Cerebellar cortex (tissue), 1 donor: ENCODE measurements at places on chromosomes 6 and 20.

GRCh38 chr6:161918109-161918531, 644.3 kb upstream of the AGPAT4 start:
- no peak for DNase-seq

GRCh38 chr20:62054451-62054953, 11.2 kb downstream of the TAF4 start:
- no peak for DNase-seq

GRCh38 chr20:23880417-23880816, 869 bp upstream of the CST5 start:
- no peak for DNase-seq

DNA sequence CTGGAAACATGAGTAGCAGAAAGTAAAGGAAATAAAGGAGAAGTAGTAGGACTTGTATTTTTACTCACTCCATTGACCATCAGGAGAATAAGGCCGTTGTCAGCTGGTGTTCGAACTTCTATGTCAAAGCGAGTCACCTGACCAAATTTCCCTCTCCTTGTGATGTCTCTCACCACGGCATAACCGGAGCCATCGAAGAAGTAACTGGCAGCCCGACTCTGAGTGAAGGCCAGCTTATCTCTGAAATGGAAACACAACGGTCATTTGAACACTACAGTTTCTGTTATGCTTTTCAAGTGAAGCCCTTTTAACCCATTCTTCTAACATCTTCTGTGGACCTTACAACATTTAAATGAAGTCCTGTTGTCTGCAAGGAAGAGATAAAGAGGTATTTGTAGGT, 51.7 kb downstream of the FAM229B start:
- no peak for DNase-seq

- peak; percentile 15 for DNase-seq
Observed at GRCh38 chr6:99350573-99350972, 1.1 kb upstream of the FAXC start.

GRCh38 chr6:113414511-113414910, 442.6 kb upstream of the MARCKS start:
- peak; percentile 81 for DNase-seq

DNA sequence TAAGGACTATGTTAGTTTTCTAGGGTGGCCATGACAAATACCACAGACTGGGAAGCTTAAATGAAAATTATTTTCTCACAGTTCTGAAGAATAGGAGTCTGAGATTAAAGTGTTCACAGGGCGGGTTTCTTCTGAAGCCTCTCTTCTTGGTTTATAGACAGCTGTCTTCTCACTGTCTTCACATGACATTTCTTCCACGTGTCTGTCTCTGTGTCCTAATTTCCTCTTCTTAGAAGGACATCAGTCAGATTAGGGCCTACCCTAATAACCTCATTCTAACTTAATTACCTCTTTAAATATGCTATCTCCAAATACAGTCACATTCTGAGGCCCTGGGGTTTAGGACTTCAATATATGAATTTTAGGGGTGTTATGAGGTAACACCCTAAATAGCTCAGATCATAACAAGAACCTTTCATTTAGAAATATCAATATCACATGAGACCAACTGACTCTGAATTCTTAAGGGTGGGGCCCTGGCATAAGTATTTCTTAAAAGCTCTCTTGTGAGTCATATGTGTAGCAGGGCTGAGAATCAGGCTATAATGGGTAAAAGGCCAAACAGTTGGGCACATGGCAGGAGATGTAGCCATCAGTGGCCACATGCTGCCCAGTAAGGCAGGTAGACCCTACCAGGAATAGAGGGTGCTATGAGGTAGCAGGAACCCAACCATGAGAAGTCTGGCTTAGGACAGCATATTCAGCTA, 62.0 kb upstream of the TENT5A start:
- DNase-seq: no peak

DNA sequence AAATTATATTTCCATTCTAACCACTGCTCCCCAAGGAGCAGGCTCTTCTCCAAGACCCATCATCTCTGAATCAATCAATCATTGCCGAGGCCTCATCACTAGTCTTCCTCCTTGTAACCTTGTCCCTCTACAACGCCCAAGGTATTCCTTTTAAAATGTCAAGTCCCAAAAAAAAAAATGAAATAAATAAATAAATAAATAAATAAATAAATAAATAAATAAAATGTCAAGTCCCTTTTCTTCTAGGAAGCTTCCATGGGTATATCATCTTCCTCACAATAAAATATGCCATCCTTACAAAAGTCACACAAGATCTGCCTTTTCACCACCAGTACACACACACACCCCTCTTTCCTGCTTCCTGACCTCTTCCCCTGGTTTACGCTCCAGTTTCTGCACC, 57.6 kb downstream of the JAG1 start:
- no peak for DNase-seq

DNA sequence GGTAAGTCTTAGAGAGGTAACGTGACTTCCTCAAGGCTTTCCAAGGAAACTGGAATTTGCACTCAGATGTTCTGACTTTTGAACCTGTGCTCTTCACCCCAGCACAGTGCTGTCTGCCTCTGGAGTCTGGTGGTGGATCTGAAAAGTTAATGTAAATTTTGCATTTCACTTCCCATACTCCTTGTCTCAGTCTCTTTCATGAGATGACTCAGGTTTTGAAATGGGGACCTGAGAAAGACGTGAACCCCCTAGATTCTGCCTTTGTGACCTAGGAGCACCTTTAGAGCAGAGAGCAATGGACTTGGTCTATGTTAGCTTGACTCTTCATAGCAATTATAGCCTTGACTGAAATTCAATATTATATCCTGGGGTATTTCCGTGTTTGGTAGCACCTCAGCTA, 223.0 kb downstream of the QKI start:
- DNase-seq: no peak

- DNase-seq: no peak
Observed at GRCh38 chr6:25354078-25354932, 75.1 kb downstream of the CARMIL1 start.

- DNase-seq: no peak
Observed at GRCh38 chr6:20438462-20439070, 36.9 kb downstream of the E2F3 start.

DNA sequence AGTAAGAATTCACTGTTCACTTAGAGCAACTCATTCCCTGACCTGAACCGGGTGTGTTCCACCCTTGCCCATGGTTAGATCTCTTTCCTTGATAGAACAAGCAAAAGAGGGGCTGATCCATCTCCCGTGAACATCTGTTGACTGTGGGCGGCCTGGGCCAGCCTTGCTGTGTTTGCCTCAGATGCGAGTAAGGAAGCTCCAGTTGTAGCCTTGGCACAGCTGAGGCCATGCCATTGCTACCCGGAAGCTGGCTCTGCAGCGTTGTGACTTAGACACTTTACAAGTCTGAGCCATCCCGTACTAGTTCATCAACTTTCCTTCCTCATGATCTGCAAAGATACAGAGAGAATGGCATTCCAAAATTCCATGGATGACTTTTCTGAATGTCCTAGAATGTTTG, 139.0 kb downstream of the MAP3K4 start:
- DNase-seq: no peak

DNA sequence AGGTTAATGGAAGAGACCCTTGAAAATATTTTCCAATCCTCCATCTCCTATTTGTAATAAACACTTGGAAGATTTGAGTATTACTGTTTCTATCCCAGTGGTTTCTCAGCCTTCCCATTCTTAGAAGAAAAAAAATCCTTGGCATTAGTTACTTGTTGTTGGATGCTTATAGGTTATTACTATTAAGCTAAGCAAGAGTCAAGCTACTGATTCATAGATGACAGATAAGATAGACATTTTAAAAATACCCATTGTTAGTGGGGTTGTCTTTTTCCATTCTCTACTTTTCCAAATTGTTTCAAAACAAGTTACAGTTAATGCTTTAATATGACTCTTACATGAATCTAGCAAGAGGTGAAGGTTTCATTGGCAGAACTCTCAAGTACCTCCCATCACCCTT, 158.5 kb downstream of the HIVEP2 start:
- no peak for DNase-seq

GRCh38 chr20:59104831-59105230, 58.8 kb upstream of the ZNF831 start:
- no peak for DNase-seq

DNA sequence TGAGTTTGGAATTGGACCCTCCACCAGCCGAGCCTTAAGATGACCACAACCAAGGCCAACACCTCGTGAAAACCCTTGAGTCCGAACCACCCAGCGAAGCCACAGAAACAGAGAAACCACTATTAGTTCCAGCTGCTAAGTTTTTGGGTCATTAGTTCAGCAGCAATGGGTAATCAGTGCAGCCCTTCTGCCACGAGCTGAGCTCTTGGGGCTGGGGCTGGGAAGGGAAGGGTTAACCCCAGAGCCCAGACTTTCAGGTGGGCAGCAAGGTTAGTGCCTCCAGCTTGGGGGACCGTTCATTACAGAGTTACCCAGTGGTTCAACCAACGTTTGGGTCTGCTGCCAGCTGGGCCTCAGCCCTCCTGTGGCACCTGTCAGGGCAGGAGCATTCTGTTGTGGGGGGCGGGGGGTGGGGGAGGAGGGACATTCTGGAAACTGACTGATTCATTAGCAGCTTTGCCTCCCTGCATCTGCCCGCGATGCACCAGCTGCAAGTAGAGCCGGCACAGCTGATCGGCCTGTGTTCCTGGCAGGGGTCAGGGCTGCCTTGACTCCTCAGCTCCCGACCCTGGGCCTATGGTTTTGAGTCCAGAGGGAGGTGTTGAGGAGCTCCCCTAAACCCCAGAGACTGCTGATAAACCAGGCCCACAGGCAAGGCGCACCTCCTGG, 52.7 kb downstream of the TGM2 start:
- DNase-seq: no peak

GRCh38 chr6:169158174-169158573, 95.5 kb downstream of the THBS2 start:
- no peak for DNase-seq

DNA sequence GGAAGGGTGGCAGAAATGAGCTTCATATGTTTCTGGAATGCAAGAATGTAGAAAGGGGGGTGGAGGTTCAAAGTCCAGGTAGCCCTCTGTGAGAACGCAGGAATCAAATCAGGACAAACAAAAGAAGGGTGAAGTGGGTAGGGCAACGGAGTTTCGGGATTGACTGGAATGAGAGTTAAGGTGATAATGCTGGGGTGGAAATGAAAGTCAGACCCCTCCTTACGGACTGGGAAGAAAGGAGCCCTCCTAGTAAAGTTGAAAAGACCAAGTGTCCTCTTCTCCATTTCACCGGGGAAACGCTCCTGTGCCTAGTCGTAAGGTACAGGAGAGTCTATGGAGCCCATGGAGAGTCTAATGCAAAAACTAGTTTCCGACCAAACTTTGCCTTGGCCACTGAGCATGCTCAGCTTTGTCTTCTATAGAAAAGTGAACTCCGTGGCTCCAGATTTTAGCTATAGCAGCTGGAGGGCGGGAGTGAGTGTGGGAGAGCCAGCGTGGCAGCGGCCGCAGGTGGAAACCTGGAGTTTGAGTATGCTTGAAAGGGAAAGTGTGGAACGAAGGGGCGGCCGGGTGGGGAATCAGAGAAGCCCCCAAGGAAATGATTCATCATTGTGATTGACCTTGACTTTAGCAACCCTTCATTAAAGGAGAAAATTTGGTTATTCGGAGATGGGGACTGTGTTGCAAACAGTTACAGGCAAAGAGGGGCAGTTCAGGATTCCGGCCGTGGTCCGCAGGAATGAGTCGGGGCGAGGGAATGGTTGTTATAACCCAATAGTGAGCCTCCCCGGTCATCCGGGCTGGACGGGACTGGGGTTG, 1.3 kb upstream of the LRRC1 start:
- DNase-seq: peak; percentile 64

DNA sequence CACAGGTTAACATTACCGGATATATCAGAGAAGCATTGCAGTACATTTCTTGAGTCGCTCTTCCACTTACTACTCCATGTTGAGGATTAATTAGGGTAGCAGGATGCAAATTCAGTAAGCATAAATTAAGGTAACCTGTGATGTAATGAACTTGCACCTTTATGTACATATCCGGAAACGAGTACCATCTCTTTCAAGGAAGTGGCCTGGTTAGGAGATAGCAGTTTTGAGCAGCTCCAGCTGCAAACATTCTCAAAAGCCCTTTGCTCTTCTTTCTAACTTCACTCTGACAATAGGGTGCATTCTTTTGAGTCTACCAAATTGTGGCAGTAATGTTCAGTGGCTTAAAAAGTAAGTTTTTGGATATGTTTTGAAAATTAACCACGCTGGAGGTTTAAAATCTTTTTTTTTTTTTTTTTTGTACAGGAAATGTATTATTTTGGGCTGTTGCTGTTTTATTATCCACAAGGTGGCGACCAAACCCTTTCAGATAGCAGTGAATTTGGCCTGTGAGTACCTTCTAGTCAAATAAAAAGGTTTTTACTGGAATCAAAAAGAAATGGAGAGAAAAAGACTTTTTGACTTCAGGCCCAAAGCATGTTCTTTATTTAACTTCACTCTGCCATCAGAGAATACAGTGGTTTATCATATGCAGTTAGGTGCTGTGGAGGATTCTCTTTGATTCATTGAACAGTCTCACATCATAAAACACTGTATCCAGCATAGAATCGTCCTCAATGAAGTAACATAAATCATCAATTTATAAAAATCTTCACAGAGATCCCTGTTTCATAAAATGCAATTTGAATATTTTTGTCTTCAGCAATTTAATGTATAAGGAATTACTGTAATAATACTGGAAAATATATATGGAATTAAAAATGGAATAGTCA, 8.9 kb downstream of the FAM217B start:
- peak; percentile 67 for DNase-seq

DNA sequence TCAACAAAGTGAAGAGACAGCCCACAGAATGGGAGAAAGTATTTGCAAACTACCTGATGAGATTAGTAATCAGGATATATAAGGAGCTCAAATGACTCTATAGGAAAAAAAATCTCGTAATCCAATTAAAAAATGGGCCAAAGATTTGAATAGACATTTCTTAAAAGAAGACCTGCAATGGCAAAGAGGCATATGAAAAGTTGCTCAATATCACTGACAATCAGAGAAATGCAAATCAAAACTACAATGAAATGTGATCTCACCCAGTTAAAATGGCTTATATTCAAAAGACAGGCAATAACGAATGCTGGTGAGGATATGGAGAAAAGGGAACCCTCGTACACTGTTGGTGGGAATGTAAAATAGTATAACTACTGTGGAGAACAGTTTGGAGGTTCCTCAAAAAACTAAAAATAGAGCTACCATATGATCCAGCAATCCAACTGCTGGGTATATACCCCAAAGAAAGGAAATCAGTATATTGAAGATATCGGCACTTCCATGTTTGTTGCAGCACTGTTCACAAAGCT, 65.0 kb downstream of the TOX2 start:
- DNase-seq: no peak

- no peak for DNase-seq
Observed at GRCh38 chr20:12838261-12838866, 170.4 kb upstream of the SPTLC3 start.

DNA sequence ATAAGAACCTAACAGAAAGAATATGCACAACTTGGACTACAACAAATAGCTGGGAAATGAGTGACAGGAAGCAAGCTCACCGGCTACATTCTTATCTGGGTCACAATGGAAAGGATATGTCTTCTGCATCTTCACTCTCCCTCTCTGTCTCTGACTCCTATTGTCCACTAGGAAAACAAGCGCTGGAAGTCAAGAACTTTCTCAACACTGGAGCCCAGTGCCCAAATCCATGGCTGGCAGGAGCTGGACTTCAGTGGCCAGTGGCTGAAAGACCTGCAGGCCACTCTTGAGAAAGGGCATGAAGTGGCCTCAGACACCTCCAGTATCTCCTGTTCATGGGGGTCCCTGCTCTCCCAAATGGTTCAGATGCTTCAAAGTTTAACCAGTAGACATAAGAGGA, 62.0 kb downstream of the FAM50B start:
- DNase-seq: no peak
